HT-29 (cell line): ENCODE measurements at places on chromosomes 6 and 20. TPM values are rescaled to one million over a fixed set of nuclear protein-coding genes. Genes with fewer than 3 reads are reported as not detected.

The SNPH gene
- 0.13 and 0.36 TPM in 2 replicates for total RNA-seq

The OR2H1 gene
- not detected in 2 replicates for total RNA-seq

The PRICKLE4 gene
- total RNA-seq, result 16.0 and 16.9 TPM in 2 replicates

The OLIG3 gene
- not detected in 2 replicates for total RNA-seq

The TMEM200A gene
- not detected in 2 replicates for total RNA-seq

The PAK5 gene
- total RNA-seq, result not detected in 2 replicates

The TULP1 gene
- 0.48 TPM in 1 of 2 replicates, not detected in the other for total RNA-seq

The OR2H2 gene
- not detected in 2 replicates for total RNA-seq

The PLCG1 gene
- total RNA-seq, result 22.3 and 63.2 TPM in 2 replicates

The GJA1 gene
- 0.03 TPM in 1 of 2 replicates, not detected in the other for total RNA-seq

The PRIM2 gene
- 14.0 and 14.3 TPM in 2 replicates for total RNA-seq

The RIMS1 gene
- total RNA-seq, result not detected in 2 replicates

The SOX4 gene
- 46.8 and 49.8 TPM in 2 replicates for total RNA-seq

The RBL1 gene
- 32.9 and 42.2 TPM in 2 replicates for total RNA-seq

The ARMC12 gene
- total RNA-seq, result not detected in 2 replicates

The GCLC gene
- 39.1 and 39.8 TPM in 2 replicates for total RNA-seq

The SNAP25 gene
- total RNA-seq, result not detected in 2 replicates

The KIAA1755 gene
- total RNA-seq, result 0.05 TPM in 1 of 2 replicates, not detected in the other

The ADGB gene
- total RNA-seq, result not detected in 2 replicates

The SH3BGRL2 gene
- 17.6 and 19.2 TPM in 2 replicates for total RNA-seq

The LPIN3 gene
- 8.9 and 11.2 TPM in 2 replicates for total RNA-seq

The SOX18 gene
- total RNA-seq, result not detected in 2 replicates

The DOP1A gene
- 6.5 and 12.4 TPM in 2 replicates for total RNA-seq

The DEFB125 gene
- not detected in 2 replicates for total RNA-seq

The SEMG1 gene
- not detected in 2 replicates for total RNA-seq

The SYCP2L gene
- total RNA-seq, result 0.08 TPM in 1 of 2 replicates, not detected in the other

The MEI4 gene
- total RNA-seq, result not detected in 2 replicates

The ANGPT4 gene
- not detected in 2 replicates for total RNA-seq

The LEMD2 gene
- 42.1 and 50.2 TPM in 2 replicates for total RNA-seq

The SLC18B1 gene
- total RNA-seq, result 10.2 and 10.7 TPM in 2 replicates
